ENCODE measurements at places on chromosomes 7 and 10.

DNA sequence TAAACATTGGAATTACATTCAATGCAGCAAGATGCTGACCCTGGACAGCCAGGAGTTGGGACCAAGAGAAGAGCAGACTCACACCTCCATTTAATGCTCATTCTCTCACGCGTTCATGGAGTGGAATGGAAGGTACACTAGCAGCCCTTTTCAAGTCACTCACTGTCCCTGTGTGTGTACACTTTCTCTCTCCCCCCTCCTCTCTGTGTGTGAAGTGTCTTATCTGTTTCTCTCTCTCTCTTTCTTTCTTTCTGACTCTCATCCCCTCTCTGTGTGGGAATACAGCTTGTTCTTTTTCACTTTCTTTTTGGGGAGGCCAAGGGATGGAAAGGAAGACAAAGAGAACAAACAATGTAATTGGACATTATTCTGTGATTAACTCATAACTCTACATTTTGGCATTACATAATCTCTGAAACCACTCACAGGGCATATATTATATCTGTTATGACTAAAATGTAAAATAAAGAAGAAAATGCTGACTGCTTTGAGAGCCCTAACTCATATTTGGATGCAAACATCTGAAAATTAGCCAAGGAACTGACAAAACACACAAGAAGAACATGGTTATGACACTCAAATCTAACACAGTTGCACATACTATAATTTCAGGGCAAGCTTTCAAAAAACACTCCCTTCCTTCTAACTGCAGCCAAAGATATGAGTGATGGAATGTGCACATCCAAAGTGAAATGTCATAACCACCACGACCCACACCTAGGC is 188.8 kb downstream of the PARD3 start:
- no peak for DNase-seq

- peak; percentile 63 for DNase-seq
These were observed 52.4 kb upstream of the GTF2IRD1 start for GRCh38 chr7:74401137-74401859.

- peak; percentile 79 for DNase-seq
These were observed 91.2 kb upstream of the PARD3 start for GRCh38 chr10:34906067-34906965.

- no peak for DNase-seq
These were observed 32.1 kb upstream of the A1CF start for GRCh38 chr10:50917486-50917885.

DNA sequence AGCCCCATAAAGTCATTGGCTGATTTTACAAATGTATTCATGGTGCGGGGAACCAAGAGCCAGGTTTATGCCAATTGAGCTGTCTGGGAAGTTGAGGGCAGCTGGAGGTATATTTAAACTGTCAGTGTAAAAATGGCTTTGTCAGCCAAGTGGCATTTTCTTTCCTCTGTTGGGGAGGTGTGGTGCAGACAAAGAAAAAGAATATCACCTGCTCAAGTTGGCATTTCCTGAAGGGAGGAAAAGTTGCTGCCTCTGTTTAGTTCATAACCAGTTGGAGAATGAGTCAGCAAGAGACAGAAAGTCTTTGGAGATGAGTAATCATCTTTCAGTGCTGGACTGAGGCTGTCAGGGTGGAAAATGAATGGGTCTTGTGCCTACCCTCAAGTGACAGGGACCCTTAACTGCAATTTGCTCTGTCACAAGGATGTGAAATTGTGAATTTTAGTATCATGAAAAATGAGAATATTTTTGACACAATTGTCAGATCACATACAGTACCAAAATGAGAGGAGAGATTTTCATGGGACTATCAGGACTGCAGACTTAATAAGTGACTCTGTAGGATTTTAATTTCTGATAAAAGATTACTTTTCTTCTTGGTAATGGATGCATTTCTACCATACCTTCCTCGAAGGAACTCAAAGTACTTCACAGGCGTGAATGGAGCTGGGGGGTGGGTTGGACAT is 137.3 kb downstream of the ANLN start:
- DNase-seq: no peak

GRCh38 chr10:103720328-103720963 is 134.9 kb downstream of the SH3PXD2A start:
- DNase-seq: peak; percentile 35

DNA sequence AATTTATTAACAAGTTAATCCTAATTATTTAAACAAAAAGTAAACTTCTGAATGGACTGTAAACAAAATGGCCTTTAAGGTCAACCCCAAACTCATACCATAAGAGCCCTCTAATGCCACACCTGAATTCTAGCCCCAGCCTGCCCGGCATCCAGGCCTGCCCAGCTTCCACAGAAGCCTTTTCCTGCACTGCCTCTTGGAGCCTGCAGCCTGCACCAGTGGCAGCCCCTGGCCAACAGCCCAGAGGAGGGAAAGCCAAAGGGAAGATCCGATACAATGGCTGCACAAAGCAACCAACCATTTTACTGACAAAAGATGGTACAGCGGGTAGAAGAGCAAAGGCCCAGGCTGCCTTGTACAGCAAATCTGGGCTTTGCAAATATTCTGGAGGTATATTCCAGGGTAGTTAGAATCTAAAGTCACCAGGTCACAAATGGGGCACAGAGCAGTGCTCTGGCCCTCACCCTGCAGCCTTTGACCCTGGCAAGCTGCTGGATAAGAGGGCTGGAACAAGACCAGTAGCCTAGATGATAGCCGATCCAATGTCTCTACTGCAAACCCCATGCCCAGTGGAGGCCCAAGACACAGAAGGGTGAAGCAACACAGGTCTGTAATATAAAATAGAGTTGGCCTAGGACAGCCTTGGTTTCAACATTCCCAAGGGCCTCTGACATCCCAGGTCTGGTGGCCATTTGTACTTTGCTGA is 12.5 kb upstream of the CH25H start:
- DNase-seq: no peak

DNA sequence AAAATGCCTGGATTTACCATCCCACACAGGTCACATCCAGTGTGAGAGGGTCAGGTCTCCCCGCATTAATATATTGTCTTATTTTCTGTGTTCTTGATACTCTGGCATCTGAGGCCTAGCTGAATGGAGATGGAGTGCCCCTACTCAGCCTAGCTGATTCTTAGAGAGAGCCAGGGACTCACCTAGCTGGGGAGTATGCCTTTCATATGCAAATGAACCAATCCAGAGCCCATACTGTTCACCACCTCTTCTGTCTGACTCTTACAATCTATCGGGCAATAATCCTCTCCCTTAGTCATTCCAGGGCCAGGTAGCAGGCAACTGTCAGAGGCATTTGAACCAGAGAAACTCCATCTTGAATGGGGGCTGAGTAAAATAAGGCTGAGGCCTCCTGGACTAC is 46.3 kb downstream of the LBX1 start:
- no peak for DNase-seq

DNA sequence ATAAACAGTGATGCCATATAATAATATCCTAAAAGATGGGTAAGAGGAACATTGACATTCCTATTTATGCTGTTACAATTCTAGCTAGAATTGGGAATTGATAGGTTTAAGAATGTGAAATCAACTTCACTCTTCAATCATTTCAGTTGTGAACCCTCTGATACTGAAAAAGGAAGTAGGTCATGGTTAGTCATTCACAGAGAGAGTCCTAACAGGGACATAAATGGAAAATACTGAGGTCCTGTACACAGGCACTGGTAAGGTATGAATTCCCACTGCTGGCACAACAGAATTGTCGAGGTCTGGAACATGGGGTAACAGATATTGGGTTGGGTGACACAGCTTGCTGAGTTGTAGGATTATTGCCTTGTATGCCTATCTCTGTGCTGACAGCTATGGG is 289.4 kb upstream of the LRRN3 start:
- no peak for DNase-seq

DNA sequence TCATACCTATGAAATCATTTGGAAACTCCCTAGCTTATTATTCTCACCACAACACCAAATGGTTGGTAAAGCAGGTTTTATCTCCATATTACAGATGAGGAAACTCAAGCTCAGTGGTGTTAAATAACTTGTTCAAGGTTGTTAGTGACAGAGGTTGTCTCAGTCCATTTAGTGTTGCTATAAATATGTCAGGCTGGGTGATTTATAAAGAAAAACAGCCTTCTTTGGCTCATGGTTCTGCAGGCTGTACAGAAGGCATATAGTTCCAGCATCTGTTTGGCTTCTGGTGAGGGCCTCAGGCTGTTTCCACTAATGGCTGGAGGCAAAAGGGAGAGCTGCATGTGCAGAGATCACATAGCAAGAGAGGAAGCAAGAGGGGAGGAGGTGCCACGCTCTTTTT is 96.6 kb downstream of the ZNF438 start:
- peak; percentile 6 for DNase-seq

DNA sequence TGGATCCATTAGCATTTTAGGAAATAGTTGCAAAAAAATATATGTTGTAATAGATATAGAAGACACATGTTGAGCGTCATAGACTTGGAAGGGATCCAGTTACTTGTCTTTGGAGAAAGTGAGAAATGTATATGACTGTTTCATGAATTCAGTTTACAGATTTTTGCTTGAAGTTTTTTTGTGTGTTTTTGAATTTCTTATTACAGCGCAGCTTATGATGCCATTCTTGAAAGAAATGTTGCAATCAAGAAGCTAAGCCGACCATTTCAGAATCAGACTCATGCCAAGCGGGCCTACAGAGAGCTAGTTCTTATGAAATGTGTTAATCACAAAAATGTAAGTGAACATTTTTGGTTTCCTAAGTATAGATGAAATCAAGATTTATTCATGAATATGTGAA is 98.2 kb downstream of the MAPK8 start:
- no peak for DNase-seq

DNA sequence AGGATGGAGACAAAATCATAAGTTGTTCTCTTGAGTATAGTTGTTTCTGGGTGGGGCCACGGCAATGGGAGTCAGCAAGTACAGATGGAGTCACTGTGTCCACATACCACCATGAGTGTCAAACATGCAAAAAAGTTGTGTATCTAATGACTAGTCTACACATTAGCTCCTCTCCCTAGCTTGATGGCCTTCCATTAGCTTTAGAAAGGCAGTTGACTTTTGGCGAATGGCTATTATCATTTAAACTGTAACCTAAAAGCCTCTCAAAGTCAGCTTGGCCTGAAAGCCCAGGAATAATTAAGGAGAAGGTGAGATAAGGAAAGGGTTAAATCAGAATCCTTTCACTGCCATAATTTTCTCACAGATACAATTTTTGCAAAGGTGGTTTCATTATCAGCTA is 95.5 kb upstream of the MEOX2 start:
- no peak for DNase-seq

DNA sequence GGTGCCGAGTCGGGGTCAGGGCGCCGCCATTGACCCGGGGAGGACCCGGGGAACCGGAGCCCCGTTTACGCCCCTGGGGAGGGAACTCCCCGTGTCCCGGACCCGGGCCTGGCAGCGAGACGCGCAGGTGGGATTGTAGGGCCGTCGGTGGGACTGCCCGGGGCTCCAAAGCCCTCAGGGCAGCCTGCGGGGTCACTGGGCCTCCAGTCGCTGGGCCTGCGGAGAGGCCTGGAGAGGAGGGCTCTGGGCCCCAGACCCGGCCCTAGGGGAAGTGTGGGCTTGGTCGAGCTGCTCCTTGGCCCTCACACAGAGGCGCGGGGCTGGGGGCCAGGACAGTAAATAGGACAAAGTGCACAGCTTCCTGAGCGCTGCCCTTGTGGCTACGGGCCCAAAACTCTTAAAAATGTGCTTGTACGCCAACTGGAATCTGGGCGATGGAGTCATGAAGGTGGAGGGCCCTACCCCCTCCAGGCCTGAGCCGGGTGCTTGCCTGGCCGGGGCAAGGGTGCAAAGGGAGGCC is 657 bp downstream of the ECHDC3 start:
- no peak for DNase-seq

DNA sequence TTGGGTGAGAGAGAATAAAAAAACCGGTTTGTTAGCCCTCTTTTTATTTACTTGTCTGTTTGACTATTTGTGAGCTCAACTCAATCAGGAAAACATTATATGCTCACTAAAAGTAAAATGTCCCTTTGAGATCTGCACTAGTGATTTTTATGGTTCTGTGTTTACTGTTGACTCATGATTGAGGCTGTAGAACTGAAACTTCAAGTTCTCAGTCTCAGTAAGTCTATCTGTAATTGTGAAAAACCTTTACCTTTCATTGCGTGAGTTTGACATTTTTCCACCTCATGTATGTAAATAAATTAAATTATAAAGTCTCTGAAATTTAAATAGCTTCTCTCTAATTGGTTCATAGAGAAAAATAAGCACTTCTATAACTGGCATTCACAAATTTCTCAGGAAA is 17.0 kb upstream of the CASD1 start:
- no peak for DNase-seq

- no peak for DNase-seq
These were observed 17.1 kb downstream of the MBL2 start for GRCh38 chr10:52755297-52756062.

DNA sequence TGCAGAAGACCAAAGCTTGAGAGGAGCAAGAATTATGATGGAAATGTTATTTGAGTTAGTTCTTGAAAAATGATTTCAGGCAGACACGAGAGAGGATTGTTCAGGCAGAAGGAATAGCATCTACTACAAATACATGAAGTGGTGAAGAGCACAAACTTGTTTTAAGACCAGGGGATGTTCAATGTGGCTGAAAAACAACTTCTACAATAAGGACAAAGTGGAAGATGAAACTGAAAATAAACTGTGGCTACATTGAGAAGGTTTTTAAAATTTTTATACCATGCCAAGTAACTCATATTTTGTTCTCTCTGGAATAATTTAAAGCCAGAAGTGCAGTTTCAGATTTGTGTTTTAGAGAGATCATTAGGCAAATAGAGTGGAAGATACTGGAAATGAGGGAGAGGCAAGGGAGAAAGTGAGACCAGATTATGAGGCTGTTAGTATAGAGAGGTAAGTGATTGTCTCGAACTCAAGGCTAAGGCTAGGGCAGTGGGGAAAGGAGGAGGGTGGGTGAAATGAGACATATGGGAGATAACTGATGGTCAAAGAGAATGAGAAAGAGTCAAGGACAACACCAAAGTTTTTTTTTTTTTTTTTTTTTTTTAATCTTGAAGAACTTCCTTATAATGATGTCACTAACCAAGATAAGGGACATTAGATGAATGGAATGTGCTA is 115.4 kb downstream of the MDFIC start:
- DNase-seq: no peak

DNA sequence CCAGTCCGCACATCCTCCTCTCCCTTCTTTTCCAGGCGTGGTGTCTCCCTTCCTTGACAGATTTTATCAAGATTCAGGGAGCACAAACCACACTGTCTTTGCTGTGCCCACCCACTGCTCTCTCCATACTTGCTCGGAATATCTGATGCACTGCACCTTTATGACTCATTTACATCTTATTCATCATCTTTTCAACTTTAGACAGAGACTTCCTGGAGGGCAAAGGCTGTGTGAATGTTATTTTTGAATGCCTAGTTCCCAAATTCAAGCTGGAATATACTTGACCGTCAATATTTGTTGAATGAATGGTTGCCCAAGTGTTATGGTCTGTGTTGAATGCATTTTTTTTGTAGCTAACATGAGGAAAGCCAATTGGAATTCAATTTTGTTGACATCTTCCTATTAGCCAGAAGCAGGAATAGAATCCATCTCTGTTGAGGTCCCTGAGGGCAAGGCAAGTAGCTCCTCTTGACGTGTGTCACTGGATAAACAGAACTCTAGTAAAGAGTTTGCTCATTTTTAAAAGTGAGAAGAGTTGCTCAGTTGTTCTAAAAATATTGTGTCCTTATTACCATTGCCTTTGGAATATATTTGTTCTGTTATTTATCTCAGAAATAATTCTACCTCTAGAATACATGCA is 95.0 kb downstream of the KLF6 start:
- DNase-seq: no peak

GRCh38 chr7:5578495-5578894 is 154.9 kb upstream of the TNRC18 start:
- DNase-seq: no peak

Measured in NCI-H2171 treated with DMSO at 0.1 percent for 48 hours (cell line).